CD4-positive, alpha-beta T cell treated with Interleukin-1 beta for 1 hour (primary cell): ENCODE measurements at places on chromosomes 2 and 18.
A peak's percentile ranks its signal among the peaks of the same experiment; 100 is the strongest.

GRCh38 chr2:74226648-74227213 lies 28.3 kb downstream of the MTHFD2 start:
- DNase-seq: no peak

DNA sequence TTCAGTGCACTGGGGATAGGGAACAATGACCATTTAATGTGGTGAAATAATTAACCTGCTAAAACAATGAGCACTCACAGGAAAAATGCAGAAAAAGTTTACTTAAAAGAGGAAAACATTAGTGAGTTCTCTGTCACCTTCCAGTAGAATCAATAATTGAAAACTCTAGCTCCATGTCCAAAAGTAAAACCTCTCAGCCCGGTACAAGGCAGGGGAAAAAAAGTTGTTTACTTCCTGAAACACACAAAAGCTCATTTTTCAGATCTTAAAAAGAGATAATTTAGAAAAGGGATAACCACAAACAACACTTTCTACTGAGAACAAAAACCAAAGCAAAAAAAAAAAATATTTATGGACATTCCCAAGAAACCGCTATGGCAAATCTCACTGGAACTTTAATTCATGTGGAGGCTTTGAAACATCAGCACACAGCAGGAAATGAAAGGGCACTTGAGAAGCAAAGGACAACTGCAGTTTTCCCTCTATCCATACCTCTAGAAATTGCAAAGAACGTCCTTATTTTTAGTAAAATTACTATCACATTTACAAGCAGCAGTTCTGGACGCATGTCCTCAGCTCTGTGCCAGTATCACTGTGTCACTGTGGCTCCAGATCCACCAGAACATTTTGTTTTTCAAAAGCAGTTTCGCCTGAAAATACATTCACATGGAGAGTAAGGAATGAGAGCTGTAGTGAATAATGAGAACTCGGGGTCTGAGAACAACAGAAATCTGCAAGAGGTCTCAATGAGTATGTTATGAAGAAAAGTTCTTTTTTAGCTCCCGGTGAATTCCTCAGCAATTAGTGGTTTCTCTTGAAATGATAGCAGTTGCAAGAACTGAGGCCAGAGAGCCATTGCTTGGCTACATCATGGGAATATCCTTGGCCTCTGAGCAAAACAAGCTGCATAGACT lies 44.7 kb upstream of the DNAH7 start:
- no peak for DNase-seq

DNA sequence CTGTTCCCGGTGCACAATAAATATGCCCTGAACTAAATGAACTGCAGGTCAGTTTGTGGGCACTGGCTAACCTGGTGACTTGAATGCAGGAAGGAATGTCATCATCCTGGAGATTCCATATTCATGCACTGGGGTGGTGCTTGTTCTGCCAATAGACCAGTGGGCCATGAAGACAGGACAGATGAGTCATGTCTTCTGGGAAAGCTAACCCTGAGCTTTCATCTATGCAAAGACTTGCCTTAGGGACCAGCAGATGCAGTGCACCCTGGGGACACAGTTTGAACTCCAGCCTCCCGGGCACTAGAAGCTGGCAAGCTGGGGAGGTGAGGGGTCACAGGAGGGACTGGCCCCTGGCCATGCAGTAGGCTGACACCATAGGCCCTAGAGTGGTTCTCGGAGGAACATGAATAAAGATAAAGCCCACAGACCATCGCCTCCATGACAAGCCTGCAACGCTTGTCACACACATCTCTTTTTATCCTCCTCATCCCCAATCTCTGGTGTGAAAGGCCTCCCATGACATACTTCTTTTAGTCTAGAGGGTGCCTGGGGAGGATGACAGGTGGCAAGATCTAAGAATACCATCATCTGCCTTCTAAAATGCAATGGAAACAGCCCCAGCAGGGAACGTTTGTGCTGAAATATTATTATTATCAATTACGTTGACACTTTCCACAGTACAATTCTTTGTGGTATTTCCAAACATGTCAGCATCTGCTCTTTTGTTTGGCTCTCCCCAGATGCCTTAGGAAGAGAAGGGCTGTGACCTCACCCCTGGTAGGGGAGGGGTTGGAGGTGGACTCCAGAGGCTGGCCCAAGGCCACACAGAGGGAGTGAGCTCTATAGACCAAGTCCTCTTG lies 267.4 kb upstream of the RAB6C start:
- DNase-seq: no peak

DNA sequence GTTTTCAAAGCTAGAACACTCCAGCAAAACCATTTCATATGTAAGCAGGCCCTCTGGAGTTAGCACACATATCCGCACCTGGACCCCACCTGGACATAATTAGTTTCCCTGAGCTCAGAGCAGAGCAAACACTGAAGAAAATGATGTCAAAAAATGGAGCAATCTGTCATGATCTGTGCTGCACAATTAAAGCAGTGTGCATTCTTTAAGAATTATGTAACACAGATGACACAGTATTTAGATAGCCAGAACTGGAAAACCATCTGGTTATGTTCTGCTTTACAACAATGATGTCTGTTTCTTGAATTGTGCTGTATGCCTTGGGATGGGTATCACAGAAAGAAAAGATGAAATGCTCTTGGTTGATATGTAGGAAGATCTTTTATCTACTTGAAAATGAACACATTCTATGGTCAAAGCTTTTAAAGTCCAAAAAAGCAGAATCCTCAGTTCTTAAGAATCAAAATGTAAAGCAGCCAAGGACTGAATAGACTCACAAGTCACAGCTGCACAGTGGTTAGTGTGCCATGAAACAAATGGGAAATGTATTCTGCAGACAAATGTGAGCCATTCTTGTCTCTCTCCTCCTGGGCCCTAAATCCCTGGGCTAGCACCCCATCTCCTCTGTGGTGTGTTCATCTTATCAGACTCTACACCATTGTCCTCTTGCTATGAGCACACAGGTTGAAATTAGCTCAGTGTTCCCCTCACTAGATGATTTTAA lies 36.8 kb downstream of the HRH4 start:
- DNase-seq: no peak

- DNase-seq: no peak
These were observed 3.6 kb downstream of the SOX11 start for GRCh38 chr2:5695654-5696403.

- no peak for DNase-seq
These were observed 216.6 kb downstream of the SH3BP4 start for GRCh38 chr2:235168174-235168979.

GRCh38 chr18:77470569-77471413 lies 221.1 kb downstream of the GALR1 start:
- no peak for DNase-seq

- peak; percentile 60 for DNase-seq
These were observed 145.3 kb upstream of the ITGA4 start for GRCh38 chr2:181311837-181312236.

- DNase-seq: no peak
These were observed 453.5 kb upstream of the SMIM21 start for GRCh38 chr18:75880925-75881504.

DNA sequence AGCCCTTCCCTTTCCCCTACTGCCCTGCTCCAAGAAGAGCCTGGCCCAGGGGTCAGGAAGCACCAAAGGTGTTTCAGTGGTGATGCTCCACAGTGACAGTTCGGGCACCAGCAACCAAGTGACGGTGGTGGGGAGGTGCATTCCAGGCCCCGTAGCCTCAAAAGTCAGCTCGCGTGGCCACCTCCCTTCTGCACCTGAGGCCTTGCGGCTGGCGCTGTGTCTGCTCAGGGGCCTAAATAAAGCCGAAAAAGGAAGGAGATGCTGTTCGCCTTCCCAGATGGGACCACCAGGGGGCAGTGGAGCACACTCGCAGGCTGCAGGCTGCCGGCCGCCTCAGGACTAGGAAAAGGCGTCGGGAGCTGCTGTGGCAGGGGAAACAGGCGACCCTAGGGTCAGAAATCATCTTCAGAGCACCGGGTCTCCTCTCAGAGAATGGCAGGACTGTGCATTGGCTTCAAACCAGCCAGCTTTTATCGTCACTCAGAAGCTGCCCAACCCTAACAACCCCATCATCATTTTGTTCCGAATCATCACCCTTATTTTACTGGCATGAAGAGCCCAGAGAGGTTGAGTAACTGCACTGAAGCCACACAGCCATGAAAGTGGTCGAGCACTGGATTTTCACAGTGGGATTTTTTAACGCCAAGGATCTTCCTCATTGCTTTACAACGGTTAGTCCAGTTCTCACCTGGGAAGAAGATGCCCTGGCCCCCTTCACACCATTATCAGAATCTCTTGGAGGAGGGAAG lies 213.0 kb upstream of the CELF4 start:
- peak; percentile 2 for DNase-seq

DNA sequence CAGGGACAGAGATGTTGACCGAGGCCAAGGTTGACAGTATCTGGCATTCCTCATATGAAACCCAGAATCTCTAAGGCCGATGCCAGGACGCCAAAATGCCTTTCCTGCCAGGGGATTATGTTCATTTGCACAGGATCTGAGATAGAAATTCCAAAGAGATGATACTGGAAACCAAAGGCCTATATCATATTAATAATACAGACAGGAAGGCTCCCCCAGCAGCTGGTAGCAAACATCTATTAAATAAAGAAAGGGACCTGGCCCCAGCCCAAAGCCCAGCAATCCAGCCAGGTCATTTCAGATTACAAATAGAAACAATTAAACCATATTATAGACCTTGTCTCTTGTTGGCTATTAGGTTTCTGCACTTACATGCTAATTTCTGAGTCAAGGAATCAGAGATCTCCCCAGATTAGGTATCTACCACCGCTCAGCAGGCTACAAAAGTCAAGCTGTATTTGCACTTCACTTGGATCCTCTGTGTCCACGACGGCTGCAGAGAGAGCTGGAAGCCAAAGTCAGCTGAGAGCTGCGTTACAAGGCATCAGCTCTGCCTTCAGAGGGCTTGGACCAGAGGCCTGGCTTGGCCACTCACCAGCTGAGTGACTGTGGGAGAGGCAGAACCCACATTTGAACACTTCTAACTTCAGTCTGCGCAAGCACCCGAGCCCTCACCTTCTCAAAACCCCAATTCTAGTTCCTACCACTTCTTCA lies 269.3 kb upstream of the SIX2 start:
- no peak for DNase-seq

GRCh38 chr2:197740200-197740599 lies 35.0 kb downstream of the MARS2 start:
- DNase-seq: no peak

- DNase-seq: no peak
These were observed 787.2 kb downstream of the TDRD15 start for GRCh38 chr2:21910832-21911507.

DNA sequence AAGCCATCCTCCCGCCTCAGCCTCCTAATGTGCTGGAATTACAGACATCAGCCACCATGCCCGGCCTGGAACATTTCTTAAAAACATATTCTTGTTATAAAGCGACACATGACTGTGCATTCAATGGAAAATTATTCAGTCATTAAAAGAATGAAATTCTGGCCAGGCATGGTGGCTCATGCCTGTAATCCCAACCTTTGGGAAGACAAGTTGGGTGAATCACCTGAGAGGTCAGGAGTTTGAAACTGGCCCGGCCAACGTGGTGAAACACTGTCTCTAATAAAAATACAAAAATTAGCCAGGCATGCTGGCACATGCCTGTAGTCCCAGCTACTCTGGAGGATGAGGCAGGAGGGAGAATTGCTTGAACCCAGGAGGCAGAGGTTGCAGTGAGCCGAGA lies 21.6 kb upstream of the RPRD1A start:
- DNase-seq: no peak

DNA sequence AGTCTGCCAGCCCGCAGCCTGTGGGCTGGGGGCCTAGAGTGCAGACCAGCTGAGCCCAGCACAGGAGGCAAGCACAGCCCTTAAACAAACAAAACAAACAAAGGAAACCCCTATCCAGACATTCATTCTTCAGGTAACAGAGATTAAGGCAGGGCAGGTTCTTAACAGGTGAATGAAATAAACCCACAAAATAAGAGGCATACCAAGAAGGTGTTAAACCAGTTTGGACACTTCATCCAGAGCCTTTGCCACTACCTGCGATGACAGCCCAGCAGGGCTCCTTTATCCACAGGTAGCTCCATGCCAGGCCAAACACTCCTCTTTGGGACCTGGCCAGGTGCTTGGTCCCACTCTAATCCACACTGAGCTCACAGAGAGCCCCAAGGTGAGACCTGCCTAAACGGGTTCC lies 209.7 kb upstream of the SIX2 start:
- DNase-seq: no peak

DNA sequence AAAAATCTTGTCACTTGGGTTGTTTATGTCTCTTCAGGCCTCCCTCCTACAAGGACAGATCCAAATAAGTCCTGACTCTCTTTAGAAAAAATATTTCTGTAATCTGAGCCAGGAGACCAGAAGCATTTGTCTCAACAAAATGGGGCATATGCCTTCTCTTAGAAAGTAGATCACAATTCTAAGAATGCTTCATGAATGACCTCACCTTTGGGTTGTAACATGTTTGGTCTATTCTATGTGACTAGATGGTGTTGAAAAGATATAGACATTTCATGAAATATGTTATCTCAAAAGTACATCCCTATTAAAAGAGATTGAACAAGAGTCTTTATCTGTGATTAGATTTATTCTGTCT lies 159.0 kb upstream of the SETBP1 start:
- DNase-seq: no peak

- DNase-seq: no peak
These were observed 21.0 kb upstream of the FAHD2A start for GRCh38 chr2:95381212-95382191.

GRCh38 chr2:84649487-84650142 lies 133.3 kb downstream of the DNAH6 start:
- DNase-seq: no peak

DNA sequence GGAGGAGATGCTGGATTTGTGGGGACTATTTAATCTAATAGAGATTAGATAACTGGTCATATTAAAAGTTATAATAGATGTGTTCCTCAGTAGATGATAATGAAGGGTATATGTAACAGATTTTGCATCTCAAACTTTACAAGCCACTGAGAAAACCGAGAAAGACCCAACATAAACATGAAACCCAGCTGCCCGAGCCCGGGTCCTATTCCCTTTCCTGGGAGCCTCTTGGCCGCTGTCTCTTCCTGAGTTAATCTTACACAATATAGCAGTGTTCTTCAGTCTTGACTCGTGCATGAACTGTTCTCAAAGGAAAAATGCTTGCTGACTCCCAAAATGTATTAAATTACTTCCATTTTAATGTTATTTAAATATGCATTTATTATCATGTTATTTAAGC lies 94.5 kb downstream of the COPS8 start:
- DNase-seq: no peak

- no peak for DNase-seq
These were observed 63.1 kb upstream of the ITGA6 start for GRCh38 chr2:172364261-172364660.

- DNase-seq: no peak
These were observed 231.5 kb downstream of the SRBD1 start for GRCh38 chr2:45379399-45380087.
